WTC11 (cell line): ENCODE measurements at places on chromosomes 1 and 21. TPM values are rescaled to one million over a fixed set of nuclear protein-coding genes. Genes with fewer than 3 reads are reported as not detected.

The ZNF691 gene
- 16.6 to 18.5 TPM (median 18.0 TPM) in 3 replicates for total RNA-seq

The TEKT2 gene
- total RNA-seq: 1.9 to 2.5 TPM (median 2.0 TPM) in 3 replicates

DNA sequence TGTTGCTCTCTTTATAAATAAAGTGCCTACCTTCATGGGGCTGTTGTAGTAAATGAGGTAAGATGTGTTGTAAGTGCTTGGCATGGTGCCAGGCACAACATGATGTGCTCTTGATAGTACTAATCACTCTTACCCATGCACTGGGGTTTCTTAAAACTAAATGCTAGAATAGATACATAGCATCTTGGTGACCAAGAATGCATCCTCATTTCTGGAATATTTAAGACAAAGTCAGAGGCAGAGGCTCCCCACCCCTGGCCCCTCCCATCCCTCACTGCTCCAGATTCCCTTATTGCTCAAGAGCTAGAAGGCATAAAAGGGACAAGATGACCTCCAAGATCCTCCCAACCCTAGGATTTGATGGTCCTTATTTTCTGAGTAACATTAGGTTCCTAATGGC lies 61.3 kb downstream of the GLUL start:
- DNase-seq: no peak

- DNase-seq: peak; percentile 23
Measured at GRCh38 chr1:154198756-154199562, 7.1 kb upstream of the TPM3 start.

DNA sequence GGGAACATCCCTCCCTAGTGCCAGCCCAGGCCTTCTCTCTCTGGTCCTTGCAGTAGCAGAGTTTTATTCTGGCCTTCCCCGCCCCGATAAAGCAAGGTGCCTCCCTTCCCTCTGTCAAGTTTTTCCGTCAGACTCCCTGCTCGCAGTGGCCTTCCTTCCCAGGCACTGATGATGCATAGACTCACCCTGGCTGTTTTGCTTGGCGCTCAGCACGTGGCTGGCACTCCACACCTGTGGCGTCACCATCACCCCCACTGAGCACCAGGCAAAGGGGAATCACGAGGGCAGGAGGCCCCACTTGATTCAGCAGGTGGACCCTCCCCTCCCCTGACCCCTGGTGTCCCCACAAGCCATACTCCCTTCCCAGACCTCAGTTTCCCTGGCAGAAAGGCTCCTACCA lies 7.4 kb downstream of the SLC26A9 start:
- DNase-seq: no peak

DNA sequence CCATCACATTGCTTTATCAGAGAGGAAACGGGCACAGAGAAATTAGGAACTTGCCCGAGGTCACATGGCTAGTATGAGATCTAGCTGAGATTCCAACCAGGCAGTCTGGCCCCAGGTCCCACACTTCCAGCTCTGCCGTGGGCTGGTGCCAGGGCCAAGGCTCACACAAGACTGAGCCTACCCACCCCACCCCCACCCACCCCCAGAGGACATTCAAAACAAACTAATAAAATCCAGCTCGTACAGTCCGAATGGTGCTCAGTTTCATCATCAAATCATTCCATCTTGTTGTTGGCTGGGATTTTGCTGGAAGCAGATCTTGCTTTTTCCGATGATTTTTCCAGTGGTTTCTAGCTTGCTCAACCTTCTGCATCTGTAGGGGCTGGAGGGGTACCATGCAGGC lies 27.9 kb downstream of the MATN1 start:
- DNase-seq: no peak

- DNase-seq: no peak
Measured at GRCh38 chr1:53608676-53609075, 130.3 kb downstream of the GLIS1 start.

GRCh38 chr21:26751305-26751704 lies 93.9 kb downstream of the ADAMTS1 start:
- no peak for DNase-seq
